HepG2 (cell line): ENCODE measurements at places on chromosomes 1 and 21.

DNA sequence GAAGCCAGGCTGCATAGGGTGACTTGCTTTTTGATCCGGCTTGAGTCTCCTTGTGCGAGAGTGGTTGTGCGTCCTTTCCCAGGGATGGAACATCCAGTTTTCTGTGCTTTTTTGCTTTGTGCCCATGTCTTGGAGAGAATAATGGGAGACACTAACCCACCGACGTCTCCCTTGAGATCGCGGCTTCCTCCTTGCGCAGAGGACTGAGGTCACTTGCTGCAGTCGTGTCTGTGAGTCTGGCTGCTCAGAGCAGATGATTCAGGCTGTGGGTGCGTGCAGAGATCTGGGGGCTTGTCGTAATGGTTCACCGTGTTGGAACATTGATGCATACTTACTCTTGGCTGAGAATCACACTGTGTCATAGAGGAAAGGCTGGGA, 164.5 kb upstream of the CACNA1E start:
- no peak for DNase-seq
- no peak overlapping the region for H3K4me3 ChIP-seq
- H3K36me3 ChIP-seq = no peaks in the 10 kb centered on the region
- no peak overlapping the region for H3K27ac ChIP-seq
- no peaks in the 10 kb centered on the region for H3K4me1 ChIP-seq

DNA sequence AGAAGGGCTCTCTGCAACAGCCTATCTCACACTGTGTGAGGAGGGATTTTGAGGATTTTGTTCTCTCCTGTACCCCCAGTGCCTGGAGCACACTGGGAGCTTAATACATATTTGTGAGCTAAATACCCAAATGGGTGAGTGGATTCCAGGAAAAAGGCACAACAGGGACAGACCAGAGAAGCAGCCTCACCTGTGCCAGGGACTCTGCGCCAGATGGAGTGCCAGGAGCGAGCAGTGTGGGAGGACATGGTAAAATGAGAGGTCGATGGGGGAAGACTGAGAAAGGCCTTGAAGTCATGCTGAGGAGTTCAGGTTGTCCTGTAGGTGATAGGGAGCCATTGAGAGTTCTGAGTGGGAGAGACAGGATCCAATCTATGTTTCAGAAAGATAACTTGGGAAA, 11.0 kb upstream of the KCNA2 start:
- no peak overlapping the region for H3K27ac ChIP-seq
- H3K27me3 ChIP-seq = no peaks in the 10 kb centered on the region; the same call in 1 of the 2 replicates
- no peak overlapping the region for H3K4me3 ChIP-seq

DNA sequence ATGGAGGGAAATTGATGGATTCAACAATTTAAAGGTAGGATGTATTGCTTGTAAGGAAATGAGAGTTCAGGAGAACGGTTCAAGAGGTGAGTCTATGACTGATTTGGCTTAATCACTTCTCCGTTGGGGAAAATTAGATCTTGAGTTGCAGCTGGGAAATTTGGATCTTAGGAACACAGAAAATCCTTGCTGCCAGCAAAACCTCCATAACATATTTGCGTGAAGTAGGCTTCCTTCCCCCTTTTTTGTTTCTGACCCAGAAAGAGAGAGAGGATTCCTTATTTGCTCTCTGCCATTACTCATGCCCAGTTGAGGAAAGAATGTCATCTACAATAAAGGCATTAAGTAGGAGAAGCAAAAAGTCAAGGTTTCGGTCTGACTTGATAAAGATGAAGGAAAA, 73.5 kb upstream of the PDC start:
- no peak for DNase-seq
- no peak overlapping the region for H3K4me3 ChIP-seq
- no peaks in the 10 kb centered on the region for H3K4me1 ChIP-seq
- H3K27ac ChIP-seq = no peak overlapping the region

DNA sequence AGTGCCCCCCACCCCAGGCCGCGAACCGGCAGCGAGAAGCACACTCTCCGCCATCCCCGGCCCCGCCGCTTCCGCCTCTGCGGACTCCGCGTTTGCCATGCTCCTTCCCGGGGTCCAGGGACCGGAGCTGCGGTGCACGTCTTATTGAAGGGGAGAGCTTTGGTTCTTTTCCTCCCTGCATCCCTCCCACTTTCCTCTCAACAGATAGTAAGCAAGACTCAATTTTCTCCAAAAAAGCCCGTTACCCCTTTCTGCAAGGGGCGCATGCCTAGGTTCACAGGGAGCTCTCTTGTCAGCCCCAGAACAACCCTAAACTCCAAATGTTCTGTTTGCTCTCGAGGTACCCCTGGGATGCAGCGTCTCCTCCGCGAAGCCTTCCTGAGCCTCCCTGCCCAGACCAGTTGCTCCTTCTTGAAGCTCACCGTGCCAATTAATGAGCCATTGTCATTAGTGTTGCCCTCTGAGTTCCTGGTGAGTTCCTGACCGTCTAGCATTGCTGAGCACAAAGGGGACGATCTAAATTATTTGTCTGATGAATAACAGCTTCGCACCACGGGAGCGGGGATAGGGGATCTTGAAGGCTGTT, 8.1 kb downstream of the FOXD3 start:
- DNase-seq = no peak
- peaks cover 22% of the 10 kb centered on the region for H3K4me1 ChIP-seq
- peaks cover 6% of the 10 kb centered on the region for H3K27me3 ChIP-seq
- no peaks in the 10 kb centered on the region for H3K36me3 ChIP-seq
- no peak overlapping the region for H3K4me3 ChIP-seq
